Activated T-helper 2 cell treated with anti-CD3 and anti-CD28 coated beads, Interferon-gamma antibody, Interleukin-2, Interleukin-4, amounts not matched to agents 10 μg/mL and 5 μg/mL and 100 μg/mL, durations not matched to agents 14 hours and 24 hours and 36 hours (primary cell): ENCODE measurements at places on chromosomes 5 and 9. TPM values are rescaled to one million over a fixed set of nuclear protein-coding genes. Genes with fewer than 3 reads are reported as not detected.

DNA sequence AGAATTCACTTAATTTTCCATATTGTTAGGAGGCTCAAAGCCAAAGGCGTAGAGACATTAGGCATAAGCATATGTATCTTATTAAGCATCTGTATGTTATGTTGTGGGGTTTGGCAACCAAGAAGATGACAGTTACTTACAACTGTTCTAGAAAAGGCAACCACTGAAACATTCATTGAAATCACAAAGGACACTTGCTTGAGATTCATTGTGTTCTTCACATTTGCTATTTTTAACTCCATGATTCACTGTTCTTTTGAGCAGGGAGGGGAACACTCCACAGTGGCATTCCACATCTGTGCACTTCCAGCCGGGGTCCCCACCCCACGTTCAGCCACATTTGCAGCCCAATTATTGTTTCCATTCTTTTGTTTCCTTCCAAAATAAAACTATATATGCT lies 107.1 kb downstream of the PALM2AKAP2 start:
- DNase-seq: no peak

DNA sequence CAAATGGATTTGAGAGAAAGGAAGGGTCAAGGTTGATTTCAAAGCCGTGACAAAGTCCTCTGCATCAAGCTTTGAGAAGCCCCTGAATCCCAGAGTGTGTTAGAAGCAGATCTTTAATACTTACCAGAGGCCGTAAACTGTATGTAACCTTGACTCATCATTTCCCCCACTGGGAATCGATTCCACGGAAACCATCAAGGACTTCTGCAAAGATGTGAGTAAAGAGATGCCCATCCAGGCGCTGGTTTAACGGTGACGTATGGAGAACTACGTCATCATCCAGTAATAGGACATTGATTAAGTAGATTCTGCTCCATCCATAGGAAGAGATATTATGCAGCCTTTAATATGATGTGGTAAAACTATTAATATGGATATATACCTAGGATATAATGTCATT lies 1.6 kb downstream of the RNF183 start:
- no peak for DNase-seq

DNA sequence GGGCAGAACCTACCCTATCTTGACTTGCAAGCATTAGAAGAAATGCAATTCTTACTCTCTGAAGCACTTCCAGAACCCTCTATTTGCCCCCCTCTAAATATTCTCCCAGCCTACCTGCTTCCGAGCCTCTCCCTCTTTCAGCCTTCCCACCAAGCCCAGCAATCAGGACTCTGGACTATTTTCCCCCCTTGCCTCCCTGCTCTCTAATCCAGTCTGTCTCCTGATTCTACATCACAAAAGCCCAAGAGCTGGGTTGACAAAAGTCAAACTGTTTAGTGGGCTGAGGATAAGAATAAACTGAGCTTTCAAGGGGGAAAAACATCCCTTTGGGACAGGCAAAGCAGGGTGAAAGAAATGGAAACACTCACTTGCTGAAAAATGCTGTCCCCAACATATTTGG lies 123.2 kb upstream of the KIF2A start:
- no peak for DNase-seq

DNA sequence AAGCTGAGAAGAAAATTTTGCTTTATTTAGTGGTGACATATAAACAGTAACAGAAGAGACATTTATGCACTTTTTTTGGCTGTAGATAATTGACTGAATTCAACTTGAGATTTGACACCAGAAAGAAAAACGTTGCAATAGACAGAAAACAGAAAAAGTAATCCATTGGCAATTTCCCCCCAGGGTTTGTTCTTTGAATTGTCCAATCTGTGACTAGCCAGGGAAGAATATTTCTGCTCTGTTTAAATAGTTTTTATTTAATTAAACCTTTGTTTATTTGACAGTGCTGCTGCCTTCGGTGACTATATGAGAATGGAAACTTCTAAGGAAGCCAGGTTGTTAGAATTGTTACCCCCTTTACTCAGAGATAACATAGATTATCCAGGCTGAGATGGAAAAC lies 210.6 kb downstream of the DEPDC1B start:
- no peak for DNase-seq

DNA sequence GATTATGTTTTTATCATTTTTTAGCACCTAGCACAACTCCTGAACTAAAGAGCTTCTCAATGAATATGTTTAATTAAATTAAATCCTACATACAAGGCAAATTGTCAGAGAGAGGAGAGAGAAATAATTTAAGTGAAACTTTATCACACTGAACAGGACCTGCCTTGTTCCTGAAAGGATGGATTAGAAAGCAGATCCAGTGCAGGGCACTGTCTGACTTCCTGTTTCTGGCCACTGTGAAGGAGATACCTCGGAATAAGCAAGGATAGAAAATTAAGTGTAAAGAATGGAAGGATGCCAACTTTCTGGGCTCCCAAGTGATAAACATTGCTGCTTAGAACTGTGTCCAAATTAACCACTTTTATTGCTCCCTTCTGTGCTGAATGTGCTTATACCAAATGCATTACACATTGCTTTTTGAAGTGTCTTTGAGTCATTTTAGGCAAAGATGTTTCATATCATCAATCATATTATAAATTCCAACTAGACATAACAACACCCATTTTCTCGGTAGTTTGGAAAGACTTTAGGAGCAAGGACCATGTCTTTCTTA lies 89.1 kb upstream of the SPDL1 start:
- DNase-seq: no peak

DNA sequence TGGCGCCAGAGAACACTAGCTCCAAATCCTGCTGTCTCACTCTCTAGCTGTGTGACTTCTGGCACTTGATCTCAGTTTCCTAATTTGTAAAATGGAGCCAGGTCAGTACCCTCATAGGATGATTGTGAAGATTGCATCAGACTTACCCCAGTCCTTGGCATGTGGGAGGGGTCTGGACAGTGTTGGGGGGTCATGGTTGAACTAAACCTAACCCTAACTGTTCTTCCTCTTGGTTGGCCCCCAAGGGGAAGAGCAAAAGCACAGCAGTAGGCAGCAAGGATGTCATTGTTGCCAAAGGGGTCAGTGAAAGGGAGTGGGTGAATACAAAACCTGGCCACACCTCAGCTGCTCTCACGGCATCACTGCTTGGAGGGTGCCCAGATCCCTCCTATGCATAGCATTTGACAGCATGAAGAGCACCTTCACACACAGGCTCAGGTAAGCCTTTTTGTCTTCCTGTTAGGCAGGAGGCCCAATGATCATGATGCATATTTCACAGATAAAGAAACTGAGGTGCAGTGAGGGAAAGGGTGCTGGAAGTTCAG lies 15.7 kb upstream of the CXCL14 start:
- no peak for DNase-seq

- no peak for DNase-seq
Measured at GRCh38 chr9:120177121-120177520, 402.8 kb downstream of the CDK5RAP2 start.

- DNase-seq: no peak
Measured at GRCh38 chr5:82073179-82073578, 101.4 kb downstream of the ATG10 start.

DNA sequence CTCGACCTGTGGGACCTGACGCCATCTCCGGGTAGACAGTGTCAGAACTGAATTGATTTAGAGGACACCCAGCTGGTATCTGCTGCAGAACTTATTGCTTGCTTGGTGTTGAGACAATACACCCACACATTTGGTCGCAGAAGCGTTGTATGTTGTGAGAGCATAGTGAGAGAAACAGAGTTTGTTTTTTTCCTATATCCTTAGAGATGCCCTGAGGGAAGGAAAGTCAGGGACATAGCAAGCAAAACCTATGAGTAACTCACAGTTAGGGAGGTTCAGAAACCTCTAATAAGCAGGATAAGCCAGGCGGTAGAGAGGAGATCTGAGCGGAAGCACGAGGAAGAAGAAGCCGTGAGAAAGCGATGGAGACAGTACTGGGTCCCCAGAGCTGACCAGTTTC lies 59.8 kb downstream of the PTCD2 start:
- DNase-seq: no peak

GRCh38 chr5:84445049-84445685 lies 60.5 kb upstream of the EDIL3 start:
- no peak for DNase-seq

GRCh38 chr9:91740701-91741100 lies 209.3 kb downstream of the ROR2 start:
- DNase-seq: no peak

DNA sequence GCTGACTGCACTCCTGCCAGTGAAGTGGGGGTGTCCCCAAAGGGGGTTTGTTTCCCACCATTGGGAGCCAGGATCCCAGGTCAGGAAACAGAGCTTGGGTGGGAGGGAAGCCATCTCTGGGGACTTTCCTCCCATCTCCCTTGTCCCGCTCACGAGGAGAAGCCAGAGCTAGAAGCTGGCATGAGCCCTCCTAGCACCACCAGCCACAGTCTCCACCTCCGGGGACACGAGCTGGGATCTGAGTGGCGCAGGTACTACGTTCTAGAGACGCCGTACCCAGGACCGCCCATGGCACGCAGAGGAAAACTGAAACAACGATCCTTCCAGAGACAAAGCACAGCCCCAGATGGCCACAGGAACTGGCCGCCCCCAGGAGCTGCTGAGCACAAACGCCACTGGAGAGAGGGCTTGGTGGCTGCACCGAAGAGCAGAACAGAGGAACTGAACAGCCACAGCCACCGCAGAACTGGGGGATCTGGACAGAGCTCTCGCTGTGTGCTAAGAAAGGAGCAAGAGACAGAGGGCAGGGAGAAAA lies 29.8 kb downstream of the ADAMTS2 start:
- no peak for DNase-seq

GRCh38 chr5:91277093-91277626 lies 106.0 kb downstream of the ARRDC3 start:
- DNase-seq: no peak

GRCh38 chr5:77845324-77845646 lies 69.1 kb upstream of the TBCA start:
- DNase-seq: no peak

DNA sequence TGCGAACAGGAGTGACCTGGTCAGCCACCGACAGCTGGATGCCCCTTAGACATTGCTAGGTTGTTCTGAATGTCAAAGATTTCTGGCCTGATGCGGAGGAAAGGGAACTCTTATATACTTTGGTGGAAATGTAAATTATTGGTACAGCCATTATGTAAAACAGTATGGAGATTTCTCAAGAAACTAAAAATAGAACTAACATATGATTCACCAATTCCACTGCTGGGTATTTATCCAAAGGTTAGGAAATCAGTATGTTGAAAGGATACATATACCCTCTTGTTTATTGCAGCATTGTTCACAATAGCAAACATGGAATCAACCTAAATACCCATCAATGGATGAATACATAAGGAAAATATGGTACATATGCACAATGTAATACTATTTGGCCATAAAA lies 31.8 kb downstream of the DMRT3 start:
- DNase-seq: no peak

DNA sequence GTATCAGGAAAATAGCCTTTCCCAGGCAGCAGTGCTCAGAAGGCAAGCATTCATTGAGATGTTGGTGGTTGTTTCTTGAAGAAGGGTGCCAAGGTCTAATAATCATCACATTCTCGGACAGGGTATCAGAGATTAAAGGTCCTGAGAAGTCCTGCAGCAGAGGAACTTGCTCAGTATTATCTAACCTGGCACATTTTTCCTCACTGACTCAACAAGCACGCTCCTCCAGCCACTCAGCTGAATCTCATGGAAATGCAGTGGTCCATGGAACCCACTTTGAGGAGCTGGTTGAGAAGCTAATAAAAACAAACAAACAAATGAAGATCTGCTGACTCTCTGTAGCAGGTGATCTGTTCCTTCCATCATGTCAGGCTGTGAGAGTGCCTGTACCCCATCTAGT lies 35.3 kb upstream of the ICE1 start:
- no peak for DNase-seq

- DNase-seq: no peak
Measured at GRCh38 chr5:151498395-151499155, 51.2 kb downstream of the SLC36A1 start.

DNA sequence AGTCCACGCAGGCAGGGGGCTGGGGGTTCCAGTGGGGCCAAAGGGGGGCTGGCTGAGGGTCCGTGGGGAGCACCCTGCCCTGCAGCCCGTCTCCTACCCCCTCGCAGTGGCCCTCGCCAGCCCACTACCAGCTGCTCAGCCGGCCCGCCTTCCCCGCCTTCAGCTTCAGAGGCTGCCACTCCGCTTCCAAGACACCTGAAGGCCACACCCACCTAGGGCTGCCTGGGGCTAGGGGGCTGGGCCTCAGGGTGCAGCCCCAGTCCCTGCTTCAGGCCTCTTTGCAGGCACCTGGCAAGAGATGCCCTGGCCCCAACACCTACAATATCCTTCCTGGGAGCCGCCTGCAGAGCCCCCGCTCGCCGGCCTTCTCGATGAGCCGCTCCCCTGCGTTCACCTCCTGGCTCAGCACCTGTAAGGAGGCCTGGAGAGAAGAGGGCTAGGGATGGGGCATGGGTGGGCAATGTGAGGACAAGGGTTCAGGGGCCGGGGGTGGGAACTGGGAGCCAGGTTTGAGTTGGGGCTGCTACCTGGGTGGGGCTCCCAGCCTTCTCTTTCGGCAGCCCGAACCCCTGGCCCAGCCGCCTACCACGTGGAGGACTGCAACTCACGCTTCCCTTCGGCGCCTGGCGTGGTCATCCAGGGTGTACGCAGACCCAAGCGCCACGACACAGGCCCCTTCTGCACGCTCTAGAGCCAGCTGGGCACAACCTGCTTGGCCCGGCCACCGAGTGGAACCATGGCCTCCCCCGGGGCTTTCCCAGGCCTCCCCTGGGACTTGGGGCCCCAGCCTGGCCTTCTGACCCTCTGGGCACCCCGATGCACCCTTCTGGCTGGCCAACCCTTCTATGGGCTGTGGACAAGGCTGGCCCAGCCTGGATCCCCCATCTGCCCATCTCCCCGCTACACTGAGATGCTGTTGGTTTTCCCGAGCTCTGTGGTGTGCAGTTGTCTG lies 1.7 kb downstream of the STPG3 start:
- no peak for DNase-seq

DNA sequence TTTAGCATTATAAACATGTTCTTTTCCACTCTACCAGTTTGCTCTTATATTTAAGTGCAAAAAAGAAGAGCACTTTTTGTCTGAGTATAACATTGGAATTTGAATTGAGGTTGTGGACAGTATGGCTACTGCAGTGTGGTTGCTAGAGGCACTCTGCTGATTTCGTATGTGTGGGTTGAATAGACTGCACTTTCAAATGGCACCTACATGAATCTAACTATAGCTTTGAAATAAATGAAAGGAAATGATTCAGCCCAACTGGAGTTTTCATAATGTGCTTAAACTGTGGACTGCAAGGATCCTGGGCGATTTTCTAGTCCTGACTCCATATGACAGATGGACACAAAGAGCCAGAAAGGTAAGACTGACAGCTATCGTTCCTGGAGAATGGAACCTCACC lies 657.6 kb upstream of the RIOK2 start:
- DNase-seq: no peak

SPINK13 gene
- not detected in 2 replicates for total RNA-seq

DRD1 gene
- total RNA-seq: not detected in 2 replicates

ENHO gene
- total RNA-seq: not detected in 2 replicates

F2RL1 gene
- 0.09 and 0.16 TPM in 2 replicates for total RNA-seq

PLAC8L1 gene
- 0.71 and 0.74 TPM in 2 replicates for total RNA-seq

FBXW5 gene
- 94.4 and 95.9 TPM in 2 replicates for total RNA-seq

SCGB3A2 gene
- total RNA-seq: not detected in 2 replicates

FAM153A gene
- 16.3 and 20.1 TPM in 2 replicates for total RNA-seq

STPG3 gene
- total RNA-seq: 0.48 TPM in 2 replicates

MSX2 gene
- total RNA-seq: not detected in 2 replicates

CDC37L1 gene
- total RNA-seq: 10.0 and 10.2 TPM in 2 replicates

INSL4 gene
- total RNA-seq: not detected in 2 replicates

CARTPT gene
- not detected in 2 replicates for total RNA-seq
